Endothelial cell of umbilical vein (primary cell): ENCODE measurements at places on chromosomes 4 and X. TPM values are rescaled to one million over a fixed set of nuclear protein-coding genes. Genes with fewer than 3 reads are reported as not detected.

Gene PLXNA3
- total RNA-seq: 58.3 and 58.6 TPM in 2 replicates

Gene USP17L11
- total RNA-seq: not detected in 2 replicates

Gene MAGEB2
- total RNA-seq: not detected in 2 replicates

Gene CFAP99
- 0.12 TPM in 1 of 2 replicates, not detected in the other for total RNA-seq

Gene RBPJ
- 42.9 and 46.4 TPM in 2 replicates for total RNA-seq

Gene SPANXC
- total RNA-seq: not detected in 2 replicates

Gene C4orf50
- total RNA-seq: not detected in 2 replicates

Gene OPHN1
- 6.2 and 6.7 TPM in 2 replicates for total RNA-seq

Gene FGFR3
- total RNA-seq: 1.2 TPM in 2 replicates

Gene SSX2
- total RNA-seq: not detected in 2 replicates

Gene FRG2
- total RNA-seq: not detected in 2 replicates

Gene PDE6B
- total RNA-seq: 0.85 and 1.8 TPM in 2 replicates

Gene KIAA0232
- 14.6 and 18.4 TPM in 2 replicates for total RNA-seq

Gene AP1AR
- 18.6 and 20.6 TPM in 2 replicates for total RNA-seq

Gene FAM156B
- 10.8 and 16.7 TPM in 2 replicates for total RNA-seq

Gene PDLIM3
- total RNA-seq: 9.7 and 12.2 TPM in 2 replicates

Gene SLC9A7
- 7.5 and 10.4 TPM in 2 replicates for total RNA-seq

Gene ADAMTS3
- total RNA-seq: 1.3 and 1.5 TPM in 2 replicates

Gene SLC26A1
- total RNA-seq: 0.32 TPM in 1 of 2 replicates, not detected in the other

Gene CLGN
- total RNA-seq: 0.60 and 1.00 TPM in 2 replicates

Gene TRMT2B
- total RNA-seq: 21.3 and 22.9 TPM in 2 replicates

Gene MAP3K15
- 0.09 TPM in 1 of 2 replicates, not detected in the other for total RNA-seq

Gene F11
- total RNA-seq: not detected in 2 replicates

Gene MAGEC1
- total RNA-seq: not detected in 2 replicates

Gene HELQ
- total RNA-seq: 11.0 and 11.1 TPM in 2 replicates

Gene P2RY8
- not detected in 2 replicates for total RNA-seq

Gene SULT1E1
- 34.5 and 42.1 TPM in 2 replicates for total RNA-seq

Gene FABP2
- not detected in 2 replicates for total RNA-seq

Gene DNAAF6
- not detected in 2 replicates for total RNA-seq

Gene INTS6L
- 5.6 and 7.5 TPM in 2 replicates for total RNA-seq

Gene NSDHL
- 40.0 and 43.4 TPM in 2 replicates for total RNA-seq

Gene MAOB
- not detected in 2 replicates for total RNA-seq

Gene STATH
- total RNA-seq: not detected in 2 replicates

Gene AFF2
- total RNA-seq: 0.07 TPM in 1 of 2 replicates, not detected in the other

Gene PARM1
- not detected in 2 replicates for total RNA-seq

Gene F8A2
- total RNA-seq: not detected in 2 replicates

Gene ETDA
- not detected in 2 replicates for total RNA-seq

Gene PNMA5
- not detected in 2 replicates for total RNA-seq

Gene GUCY1A1
- total RNA-seq: 4.4 and 7.5 TPM in 2 replicates

Gene ZBTB33
- total RNA-seq: 16.3 and 16.6 TPM in 2 replicates
